Esophagus squamous epithelium (tissue), 5 donors: ENCODE measurements at places on chromosomes 11 and 22.

GRCh38 chr22:24894998-24895397 lies 51.5 kb downstream of the LHFPL7 start:
- DNase-seq: no peak

DNA sequence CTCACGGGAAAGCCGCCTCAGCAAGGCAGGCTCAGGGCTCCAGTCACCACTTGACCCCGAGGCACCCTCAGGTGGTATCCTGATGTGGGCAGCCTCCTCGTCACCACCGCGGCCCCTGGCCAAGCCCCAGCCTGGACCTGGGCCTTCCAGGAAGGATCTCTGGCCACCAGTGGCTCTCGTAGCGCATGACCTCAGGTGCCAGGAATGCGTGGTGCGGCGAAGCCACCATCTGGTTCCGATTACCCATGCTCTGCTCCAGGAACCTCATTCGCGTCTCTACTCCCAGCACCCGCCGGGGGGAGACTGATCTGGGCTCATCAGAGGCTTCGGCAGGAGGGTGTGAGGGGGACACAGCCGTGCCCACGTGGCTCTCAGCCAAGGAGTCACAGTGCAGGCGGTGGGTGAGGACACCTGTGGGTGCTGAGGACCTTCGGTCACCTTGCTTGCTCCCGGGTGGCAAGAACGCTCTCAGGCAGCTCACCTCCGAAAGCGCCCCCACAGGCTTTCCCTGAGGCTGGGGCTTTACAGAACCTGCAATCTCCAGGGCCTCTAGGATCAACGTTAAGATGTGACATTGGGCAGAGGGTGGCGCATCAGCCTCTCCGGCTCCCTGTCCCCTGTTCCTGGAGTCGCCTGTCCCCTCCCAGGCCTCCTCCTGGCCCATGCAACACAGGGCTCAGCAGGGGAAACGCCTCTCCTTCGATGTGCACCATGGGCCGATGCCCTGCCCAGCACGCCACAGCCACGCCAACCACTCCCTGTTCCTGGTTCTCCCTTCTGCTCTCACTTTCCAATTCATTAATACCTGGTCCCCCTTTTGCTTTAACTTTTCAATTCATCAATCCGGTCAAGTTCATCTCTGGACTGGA lies 39.0 kb downstream of the TBX1 start:
- no peak for DNase-seq

DNA sequence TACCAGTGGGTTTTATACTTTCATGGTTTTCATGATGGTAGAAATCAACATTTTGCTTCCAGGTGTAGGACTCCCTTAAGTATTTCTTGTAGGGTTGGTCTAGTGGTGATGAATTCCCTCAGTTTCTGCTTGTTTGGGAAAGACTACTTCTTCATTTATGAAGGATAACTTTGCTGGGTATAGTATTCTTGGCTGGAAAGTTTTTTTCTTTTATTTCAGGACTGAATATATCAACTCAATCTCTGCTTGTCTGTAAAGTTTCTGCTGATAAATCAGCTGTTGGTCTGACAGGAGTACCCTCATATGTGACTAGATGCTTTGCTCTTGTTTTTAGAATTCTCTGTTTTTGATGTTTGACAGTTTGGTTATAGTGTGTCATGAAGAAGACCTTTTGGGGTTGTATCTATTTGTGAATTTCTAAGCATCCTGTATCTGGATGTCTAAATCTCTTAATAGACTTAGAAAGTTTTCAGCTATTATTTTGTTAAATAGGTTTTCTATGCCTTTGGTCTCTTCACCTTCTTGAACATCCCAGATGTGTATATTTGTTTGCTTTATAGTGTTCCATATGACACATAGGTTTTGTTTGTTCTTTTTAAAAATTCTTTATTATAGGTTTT lies 95.9 kb downstream of the ENTHD1 start:
- DNase-seq: no peak

DNA sequence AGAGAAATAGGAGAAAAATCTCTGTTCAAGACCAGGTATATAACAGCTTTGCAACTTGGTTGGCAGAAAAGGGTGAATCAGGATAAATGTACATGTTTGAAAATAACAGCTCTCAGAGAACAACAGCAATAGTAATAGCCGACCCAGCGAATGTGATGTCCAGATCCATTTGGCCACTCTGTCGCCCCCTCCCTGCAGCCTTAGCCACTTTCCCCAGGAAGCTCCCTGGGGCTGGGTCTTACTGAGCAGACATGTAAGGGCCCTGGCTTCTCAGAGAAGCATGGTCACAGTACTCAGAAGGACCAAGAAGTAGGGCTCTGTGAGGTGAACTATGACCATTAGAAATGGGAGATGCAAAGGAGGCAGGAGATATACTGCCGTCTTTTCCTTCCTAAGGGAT lies 154.1 kb upstream of the SNX19 start:
- DNase-seq: no peak

DNA sequence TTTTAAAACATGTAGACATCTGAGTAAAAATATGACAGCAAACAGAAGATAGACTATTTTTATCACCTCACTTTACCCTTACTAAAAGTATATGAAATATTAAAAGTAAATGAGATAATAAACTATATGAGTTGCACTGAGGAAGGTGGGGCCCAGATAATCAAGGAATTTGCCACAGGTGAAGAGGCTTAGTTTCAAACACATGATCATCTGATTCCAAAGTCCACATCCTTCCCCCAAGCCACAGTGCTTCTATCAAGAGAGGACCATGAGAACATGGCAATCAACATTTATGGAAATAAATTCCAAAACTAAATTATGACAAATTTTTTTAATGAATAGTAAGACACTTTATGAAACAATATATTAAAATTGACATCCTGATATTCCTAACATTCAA lies 384.0 kb downstream of the DCDC1 start:
- DNase-seq: no peak

- no peak for DNase-seq
Observed at GRCh38 chr11:134582770-134583095, 170.7 kb upstream of the B3GAT1 start.

DNA sequence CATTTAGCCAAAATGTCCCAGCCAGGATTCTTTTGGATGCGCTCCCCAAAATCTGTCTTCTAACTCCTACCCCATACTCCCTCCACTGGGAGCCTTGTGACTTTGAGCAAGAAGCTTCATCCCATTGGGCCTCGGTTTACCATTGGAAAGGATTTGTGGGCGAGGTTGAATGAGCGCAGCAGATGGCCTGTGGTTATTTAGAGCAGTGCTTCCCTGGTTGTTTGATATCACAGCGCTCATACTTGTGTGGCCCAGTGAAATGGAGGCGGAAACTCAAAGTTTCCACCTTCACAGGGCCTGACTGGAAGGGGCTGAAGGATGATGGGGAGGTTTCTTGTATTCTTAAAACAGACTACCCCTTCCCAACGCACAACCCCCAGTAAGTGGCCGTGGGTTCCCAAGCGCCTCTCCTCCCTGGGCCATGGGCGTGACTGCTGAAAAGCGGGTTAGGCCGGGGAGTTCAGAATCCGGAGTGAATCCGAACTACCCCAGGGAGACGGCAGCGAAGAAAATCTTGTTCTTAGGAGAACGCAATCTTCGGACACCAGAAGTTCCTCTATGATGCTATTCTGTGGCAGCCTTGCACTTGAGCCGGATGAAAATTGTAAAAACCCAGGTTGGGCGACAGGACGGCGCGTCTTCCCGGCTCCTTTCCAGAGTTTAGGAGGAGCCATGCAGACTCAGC lies 1.2 kb upstream of the ATF4 start:
- no peak for DNase-seq

- no peak for DNase-seq
Observed at GRCh38 chr11:47489395-47489755, 40.4 kb upstream of the RAPSN start.

GRCh38 chr11:118889797-118890196 lies 6.1 kb downstream of the CXCR5 start:
- no peak for DNase-seq

DNA sequence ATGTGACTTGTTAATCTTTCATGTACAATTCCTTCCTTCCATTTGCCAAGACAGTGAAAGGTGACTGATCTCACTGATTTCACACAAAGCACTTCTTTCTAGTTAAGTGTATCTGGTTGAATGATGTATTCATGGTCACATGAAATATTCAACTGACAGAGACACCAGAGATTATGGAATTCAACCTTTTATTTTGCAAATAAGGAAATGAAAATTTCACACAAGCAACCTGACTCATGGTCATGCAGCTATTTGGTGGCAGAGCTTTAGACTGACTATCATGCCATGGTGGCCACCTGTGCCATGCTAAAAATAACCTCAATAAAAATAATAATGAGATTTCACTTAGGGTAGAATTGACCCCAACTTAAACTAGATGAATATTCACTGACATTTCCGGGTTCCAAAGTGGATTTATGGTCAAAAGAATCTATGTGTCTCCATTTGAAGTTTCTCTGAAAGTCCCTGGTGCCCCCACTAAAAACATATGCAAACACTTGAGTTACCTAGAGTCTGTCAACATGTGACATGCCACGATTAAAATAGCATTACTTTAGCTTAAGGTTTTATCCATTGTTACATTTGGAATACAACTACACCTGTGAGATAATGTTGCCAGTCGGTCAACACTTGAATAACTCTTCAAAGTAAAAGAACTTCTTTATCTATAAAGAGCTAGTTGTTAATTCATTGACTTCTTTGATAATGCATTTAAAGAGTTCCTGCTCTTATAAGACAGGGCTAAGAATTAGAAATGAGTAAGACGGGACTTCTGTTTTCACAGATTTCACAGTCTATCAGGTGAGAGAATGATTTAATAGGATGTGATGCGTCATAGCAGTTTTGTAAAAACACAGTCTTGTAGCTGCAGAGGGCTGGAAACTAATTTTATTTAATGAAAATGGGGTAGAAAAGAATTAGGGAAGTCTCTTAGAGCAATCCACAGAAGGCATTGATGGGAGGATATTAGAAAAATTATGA lies 94.6 kb upstream of the OR9G4 start:
- DNase-seq: no peak

- DNase-seq: no peak
Observed at GRCh38 chr11:69370984-69371709, 77.2 kb downstream of the MYEOV start.

DNA sequence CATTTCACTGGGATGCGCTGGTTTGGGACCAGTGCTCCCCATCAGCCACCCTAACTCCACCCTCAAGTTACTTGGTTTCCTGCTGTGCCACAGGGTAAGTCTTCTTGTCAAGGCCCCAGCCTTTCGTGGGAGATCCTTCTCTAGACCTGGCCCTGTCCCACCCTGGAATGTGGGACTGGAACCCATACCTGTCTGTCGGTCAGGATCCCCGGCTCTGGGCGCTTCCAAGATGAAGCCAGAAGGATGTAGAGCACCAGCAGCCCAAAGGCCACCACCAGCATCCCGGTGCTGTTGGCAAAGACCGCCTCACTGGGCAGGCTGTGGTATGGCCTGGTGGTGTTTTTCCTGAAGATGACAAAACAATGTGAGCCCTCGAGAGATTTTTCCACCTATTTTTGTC lies 10.9 kb downstream of the CYB561A3 start:
- no peak for DNase-seq

DNA sequence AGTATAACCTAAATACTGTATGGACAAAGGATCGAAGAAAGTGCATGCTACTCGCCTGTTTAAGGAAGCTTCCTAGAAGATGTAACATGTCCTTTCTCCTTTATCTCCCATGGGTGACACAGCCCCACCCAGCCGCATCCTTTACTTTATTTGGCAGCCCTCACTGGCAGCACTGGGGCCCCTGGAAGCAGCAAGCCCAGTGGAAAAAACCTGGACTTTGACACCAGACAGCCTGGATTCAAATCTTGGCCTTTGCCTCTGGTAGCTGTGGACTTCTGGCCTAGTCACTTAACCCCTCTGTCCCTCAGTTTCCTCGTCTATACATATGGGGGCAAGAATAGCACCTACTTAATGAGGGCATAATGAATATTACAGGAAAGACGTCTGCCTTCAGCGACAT lies 67.1 kb downstream of the MYEOV start:
- no peak for DNase-seq

- DNase-seq: no peak
Observed at GRCh38 chr11:119712459-119713358, 16.3 kb downstream of the NECTIN1 start.

GRCh38 chr11:30683176-30683575 lies 97.0 kb upstream of the MPPED2 start:
- DNase-seq: no peak

DNA sequence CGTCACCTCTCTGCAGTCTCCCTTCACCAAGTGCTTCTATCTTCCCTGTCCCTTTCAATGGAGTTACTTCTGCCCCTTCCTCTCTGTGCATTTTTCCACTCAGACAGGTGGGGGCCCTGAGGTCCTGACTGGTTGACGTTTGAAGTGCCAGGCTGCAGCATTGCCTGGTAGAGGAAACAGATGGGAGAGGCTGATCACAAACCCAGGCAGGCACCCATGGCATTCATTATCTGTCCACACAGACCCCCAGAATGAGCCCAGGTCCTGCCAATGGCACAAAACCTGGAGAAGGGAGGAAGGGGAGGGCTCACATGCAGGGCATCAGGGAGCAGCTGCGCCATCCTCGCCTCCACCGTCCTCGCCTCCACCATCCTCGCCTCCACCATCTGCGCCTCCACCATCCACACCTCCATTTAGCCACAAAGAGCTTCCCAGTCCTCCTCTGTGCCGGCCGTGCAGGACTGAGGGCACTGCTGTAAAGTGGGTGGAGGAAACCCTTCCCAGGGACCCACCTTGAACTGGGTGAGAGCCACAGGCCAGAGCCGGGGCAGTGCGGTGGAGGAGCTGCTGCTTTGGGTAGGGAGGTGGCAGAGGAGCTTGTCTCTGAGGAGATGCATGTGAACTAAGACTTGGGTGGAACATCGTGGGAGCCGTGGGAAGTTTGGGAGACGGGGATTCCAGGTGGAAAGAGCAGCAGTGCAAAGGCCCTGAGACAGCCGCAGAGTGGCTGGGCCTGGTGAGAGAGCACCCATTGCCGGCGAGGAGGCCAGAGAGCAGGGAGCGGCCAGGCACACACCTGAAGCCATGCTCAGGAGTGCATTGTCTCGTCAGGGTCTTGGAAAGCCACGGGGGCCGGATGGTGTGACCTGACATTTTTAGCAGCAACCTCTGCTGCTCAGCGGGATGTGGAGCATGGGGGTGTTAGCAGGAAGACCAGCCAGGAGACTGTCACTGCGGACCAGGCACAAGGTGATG lies 145.1 kb downstream of the TBC1D22A start:
- DNase-seq: no peak

DNA sequence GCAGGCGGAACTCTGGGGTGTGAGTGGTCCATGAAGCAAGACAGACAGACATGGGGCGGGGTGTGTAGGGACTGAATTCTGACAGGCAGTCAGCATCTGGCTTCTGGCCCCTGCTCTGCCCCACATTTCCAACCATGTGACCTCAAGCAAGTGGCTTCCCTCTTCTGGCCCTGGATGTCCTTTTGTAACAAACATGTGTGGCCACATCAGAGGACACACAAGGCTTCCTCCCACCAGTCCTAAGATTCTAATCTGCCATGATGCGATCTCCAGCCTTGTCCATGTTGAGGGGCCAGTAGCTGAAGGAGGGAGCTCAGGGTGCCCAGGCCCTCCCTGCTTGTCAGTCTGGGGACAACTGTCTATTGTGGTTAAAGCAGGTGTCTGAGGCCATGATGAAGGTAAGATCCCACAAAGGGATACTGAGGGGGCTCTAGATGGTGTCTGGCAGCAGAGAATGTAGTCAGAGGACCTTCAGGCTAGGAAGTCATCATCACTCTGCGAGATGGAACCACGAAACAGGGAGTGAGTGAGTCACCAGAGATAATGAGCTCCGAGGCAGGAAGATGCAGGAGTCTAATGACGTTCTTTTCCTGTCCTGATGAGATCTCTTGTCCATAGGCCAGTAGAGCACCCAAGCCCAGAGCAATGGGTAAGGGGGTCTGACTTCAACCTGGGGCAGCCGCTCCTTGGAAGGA lies 27.4 kb downstream of the DRD2 start:
- DNase-seq: no peak
